HTR-8/SVneo (cell line): ENCODE measurements at places on chromosomes 6 and 20.

DNA sequence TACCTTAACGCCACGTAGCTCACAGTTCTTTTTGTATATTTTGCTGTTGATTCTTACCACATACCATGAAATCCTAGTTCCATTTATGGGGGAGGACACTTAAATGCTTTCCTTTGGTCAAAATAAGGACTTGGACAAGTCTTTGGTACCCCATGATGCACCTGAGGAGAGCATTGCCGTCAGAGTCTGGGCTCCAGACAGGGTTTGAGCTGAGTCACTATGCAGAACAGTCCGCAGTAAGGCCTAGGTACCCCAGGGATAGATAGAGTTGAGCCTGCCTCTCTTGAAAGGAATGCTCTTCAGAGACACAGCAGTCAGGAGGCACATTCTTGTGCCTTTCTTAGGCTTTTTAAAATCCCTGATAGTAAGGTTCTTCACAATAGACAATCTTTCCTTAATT lies 6.0 kb downstream of the PARD6B start:
- DNase-seq = no peak

- DNase-seq = peak; percentile 53
Observed at GRCh38 chr20:8043687-8044282, 24.2 kb upstream of the TMX4 start.

DNA sequence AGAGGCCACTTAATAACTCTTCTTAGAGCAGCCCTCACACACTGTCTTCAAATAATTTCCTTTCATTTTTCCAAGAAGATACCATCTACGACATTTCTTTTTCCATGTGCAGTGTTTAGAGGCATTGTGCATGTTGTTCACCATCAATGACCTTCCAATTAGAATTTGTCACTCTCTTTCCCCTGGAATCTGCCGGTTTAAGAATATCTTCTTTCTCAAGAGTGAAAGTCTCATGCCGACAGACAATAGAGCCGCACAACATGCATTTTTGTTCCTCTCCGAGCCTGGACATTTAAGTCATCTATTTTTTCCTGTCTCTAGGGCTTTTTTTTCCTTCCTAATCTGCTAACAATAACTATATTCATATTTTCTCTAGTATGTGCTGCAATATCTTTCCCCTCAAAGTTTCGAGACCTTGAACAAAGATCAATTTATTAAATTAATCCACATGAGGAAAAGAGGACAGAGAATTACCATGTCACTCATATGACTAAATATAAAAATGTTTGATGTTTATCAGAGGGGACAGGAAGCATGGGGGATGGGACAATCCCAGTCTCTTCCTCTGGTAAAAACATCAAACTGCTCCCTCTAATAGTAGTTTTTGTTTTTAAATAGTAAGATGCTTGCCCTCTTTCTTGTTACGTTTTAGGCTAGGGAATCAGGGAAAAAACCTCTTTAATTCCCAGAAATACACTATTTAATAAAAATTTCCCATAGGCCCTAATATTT lies 893.4 kb downstream of the C6orf118 start:
- DNase-seq = no peak

DNA sequence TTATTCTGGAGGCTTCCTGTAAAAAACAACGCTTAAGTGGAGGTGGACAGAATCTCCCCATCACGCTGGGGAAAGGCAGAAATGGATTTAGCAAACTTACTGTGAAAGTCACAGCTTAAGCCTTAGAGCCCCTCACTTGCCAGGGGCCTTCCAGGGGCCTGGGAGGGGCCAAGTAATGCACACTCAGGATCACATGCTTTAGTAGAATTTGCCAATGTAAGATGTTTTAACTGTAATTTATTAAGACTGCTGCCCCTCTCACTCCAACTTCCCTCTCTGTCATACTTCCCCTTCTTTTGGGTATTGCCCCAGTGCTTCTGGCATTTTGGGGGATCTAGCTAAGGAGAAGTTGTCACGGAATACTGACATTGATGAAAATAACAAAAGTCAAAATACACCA lies 12.6 kb upstream of the ADA start:
- DNase-seq = no peak
